HTR-8/SVneo (cell line): ENCODE measurements at places on chromosomes 11 and 22.
A peak's percentile ranks its signal among the peaks of the same experiment; 100 is the strongest.

- peak; percentile 45 for DNase-seq
Observed at GRCh38 chr11:13183094-13183825, 94.3 kb upstream of the BMAL1 start.

DNA sequence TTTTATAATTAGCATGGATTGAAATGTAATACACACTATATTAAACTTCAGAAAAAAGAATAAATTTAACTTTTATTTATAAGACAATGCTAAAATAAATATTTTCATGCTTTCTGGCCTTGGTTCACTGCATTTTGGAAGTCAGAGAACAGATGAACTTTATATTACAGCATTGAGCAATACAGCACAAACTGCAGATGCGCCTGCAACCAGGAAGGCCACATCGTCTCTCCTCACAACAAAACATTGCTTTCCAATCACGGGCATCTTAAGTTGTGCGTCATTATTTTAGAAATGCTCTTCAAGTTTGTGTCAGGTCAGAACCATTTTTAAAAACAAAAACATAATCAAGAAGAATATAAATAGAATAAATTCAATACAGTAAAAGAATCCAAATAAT, 89.3 kb upstream of the CEP126 start:
- DNase-seq: no peak

- DNase-seq: no peak
Observed at GRCh38 chr22:37225481-37225880, 13.2 kb upstream of the SSTR3 start.

DNA sequence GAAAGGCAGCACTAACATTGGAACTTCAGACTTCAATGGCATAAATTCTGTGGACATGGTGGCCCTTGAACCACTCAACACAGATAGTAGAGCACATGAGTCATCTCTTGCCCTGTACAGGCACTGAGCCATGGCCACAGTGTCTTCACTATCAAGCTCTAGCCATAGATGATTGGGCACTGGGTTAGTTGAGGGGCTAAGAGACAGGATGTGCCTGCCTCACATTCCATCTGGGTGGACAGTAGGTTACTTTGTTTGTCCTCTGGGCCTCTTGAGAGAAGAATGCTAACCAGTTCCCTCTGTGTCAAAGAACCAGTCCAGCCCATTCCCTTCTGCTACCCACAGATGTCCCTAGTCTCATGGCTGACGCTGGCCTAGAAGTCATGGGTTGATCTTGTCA, 39.8 kb downstream of the OR6Q1 start:
- no peak for DNase-seq

GRCh38 chr22:27086080-27087044, 429.0 kb downstream of the MIAT start:
- DNase-seq: no peak

GRCh38 chr11:24705474-24705873, 208.6 kb downstream of the LUZP2 start:
- DNase-seq: no peak

DNA sequence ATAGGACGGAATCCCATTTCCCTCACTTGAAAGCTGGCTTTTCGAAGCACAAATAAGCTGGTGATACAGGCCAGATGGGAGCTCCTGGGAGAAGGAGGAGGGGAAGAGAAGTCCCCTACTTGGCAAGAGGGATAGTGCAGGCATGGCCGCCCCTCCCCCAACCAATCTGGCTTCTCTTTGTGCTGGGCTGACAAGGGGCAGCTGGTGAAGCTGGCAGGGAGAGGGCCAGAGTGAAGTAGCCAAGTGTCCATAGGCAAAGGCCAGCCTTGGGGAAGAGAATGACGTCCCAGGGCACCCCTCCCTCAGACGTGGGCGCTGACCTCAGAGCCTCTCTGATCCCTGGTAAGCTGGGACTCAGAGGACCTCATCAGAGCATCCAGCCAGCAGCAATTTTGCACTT, 78.7 kb upstream of the GRAMD1B start:
- DNase-seq: no peak

- DNase-seq: no peak
Observed at GRCh38 chr11:132439711-132440255, 1069.4 kb downstream of the NTM start.

GRCh38 chr11:105612771-105613170, 2.9 kb downstream of the GRIA4 start:
- DNase-seq: no peak

GRCh38 chr22:42180349-42180842, 49.8 kb upstream of the CYP2D6 start:
- DNase-seq: no peak

DNA sequence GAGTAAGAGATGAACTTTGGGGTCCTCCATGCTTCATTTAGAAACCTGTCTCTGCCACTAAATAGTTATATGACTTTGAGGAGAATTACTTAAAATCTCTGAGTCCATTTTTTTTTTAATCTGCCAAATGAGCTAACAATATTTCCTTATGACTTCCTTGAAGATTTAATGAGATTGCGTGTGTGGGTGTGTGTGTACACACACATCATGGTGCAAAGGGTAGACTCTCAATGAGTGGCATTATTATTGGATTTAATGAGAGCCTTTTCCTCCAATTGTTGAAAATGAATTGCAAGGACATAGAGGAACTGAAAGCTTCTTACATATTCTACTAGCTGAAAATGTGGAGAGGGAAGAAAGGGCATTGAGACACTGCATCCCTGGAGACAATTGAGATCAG, 573.5 kb upstream of the LUZP2 start:
- no peak for DNase-seq

DNA sequence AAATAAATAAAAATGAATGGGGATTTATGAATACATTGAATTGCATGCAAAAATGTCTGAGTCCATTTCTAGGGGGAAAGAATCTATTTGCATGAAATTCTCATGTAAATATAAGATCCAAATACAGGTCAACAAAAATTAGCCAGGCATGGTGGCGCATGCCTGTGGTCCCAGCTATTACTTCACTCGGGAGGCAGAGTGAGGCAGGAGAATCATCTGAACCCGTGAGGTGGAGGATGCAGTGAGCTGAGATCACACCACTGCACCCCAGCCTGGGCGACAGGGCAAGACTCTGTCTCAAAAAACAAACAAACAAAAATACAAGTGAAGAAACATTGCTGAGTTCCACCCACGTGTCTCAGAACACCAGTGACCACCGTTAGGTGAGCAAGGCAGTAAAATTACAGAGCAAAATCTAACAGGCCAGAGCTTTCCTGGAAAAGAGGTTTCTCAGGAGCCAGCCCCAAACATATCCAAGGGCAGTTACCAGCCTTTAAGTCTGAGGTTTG, 17.3 kb downstream of the PACSIN2 start:
- no peak for DNase-seq

DNA sequence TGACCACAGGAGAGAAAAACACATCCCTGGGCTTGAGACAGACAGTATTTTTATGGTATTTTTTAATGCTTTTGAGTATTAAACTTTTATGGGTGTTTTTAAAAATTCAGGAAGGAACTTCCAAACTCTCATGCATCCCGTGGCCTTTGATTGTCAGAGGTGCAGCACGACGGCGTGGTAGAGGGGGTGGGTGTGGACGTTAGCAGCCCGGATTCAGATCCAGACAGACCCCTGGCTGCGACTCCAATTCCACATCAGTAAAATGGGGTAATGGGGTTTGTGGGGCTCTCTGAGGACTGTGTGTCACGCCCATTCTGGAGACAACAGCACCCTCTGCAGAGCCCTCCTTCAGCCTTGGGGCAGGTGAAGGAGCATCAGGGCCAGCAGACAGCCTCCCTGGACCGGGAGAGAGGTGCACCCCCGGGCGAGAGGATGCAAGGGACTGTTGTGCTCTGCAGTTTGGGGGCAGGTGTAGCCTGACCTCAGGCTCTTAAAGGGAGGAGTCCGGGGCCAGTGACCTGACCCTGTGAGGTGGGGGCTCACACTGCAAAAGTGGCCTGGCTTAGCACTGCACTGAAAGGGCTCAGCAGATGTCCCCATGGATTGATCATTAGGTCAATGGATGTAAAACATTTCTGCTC, 1024.3 kb downstream of the TBC1D22A start:
- no peak for DNase-seq

- no peak for DNase-seq
Observed at GRCh38 chr11:59883597-59883996, 5.0 kb downstream of the OOSP3 start.

GRCh38 chr11:46120346-46121300, 631 bp downstream of the PHF21A start:
- peak; percentile 24 for DNase-seq

- DNase-seq: peak; percentile 35
Observed at GRCh38 chr11:23112987-23113886, 253.0 kb upstream of the CCDC179 start.

GRCh38 chr11:35214226-35214770, 75.3 kb downstream of the CD44 start:
- DNase-seq: no peak

DNA sequence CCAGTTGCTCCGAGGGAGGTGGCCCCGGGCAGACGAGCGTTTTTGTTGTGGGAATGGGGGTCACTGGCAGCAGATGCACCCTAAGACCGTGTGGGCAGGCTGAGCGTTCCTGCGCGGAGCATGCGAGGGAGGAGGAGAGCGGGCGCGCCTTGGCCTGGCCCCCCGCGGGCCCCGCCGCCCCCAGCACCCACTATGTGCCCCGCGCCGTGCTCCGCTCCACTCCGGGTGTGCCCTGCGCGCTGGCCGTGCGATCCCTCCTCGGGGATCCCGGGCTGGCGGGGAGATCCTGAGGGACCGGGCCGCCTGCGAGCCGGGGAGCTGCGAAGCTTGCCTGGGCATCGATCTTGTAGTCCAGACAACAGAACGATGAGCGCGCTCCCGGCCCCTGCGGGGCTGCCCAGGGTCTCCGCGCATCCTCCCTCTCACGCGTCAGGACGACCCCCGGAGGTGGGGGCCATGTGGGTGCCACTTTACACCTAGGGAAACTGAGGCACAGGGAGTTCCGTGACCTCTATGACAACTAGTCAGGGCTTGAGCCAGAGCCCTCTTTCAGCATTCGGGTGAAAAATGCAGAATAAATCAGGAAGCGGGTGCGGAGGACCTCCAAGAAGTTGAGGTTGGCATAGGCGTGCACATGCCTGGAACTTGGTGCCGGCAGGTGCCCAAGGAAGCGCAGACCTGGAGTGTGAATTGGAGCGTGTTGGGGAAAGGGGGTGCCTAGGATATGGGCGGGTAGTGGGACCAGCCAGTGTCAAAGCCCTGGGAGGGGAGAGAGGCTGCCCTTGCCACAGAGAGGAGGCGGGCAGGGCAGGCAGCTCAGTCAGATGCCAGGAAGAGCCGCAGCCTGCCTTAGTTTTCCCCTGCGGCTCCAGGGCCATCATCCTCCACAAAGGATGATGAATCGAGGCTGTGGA, 1.3 kb upstream of the KMT5B start:
- DNase-seq: peak; percentile 34

GRCh38 chr22:19118329-19118880, 3.8 kb downstream of the DGCR2 start:
- DNase-seq: no peak

- no peak for DNase-seq
Observed at GRCh38 chr11:86249307-86250098, 5.0 kb downstream of the EED start.

GRCh38 chr11:2269601-2270321, 627 bp downstream of the ASCL2 start:
- no peak for DNase-seq

DNA sequence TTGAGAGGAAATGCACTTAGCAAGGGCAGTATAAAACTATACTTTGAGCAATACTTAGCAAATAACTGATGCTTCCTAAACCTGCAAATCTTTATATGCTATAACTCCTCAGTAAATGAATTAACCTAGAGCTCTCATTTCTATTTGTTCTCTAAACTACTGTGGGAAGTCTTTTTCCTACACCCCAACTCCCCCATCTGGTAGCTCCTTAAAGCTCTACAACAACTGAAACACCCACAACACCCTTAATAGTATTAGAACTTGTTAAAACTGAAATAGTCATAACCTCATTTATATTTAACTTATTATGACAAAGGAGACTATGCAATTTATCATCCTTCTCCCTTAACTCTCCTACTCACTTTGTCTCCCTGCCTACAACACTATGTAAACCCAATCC, 43.4 kb downstream of the GUCY1A2 start:
- DNase-seq: no peak

DNA sequence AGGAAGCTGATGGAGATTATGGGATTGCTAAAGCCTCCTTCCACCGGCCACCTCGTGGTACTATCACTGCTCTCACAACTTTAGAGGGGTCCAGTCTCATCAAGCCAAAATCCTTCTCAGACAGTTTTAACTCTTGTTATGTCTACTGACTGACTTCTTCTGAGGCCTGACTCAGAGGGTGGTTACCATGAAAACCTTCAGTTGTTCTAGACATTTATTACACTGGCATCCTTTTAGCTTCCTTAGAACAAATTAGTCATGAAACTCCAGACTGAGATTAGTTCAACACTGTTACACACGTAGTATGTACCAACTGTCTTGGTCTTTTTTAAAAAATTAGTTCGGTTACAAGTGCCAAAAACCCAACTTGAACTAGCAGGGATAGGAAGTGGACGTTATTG, 7.5 kb downstream of the DIXDC1 start:
- no peak for DNase-seq

DNA sequence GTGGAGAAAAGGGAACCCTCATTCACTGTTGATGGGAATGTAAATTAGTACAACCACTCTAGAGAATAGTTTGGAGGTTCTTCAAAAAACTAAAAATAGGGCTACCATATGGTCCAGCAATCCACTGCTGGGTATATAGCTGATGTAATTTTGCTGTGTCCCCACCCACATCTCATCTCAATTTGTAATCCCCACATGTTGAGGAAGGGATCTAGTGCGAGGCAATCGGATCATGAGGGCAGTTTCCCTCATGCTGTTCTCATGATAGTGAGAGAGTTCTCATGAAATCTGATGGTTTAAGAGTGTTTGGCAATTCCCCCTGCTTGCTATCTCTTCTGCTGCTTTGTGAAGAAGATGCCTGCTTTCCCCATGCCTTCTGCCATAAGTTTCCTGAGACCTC, 17.1 kb upstream of the OR52M1 start:
- no peak for DNase-seq

DNA sequence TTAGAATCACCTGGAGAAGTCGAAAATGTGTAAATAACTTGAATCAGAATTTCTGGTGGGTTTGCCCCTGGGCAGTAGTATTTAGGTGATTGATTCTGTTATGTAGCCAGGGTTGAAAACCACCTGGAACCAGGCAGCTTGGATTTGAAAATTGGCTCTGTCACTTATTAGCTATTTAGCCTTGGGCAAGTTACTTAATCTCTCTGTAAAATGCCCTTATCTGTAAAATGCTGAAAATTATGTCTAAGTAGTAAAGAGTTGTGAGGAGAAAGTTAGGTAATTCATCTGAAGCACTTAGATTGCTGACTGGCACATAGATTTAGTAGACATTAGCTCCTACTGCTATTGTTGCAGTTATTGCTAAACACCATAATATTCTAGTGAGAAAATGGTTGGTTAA, 49.3 kb downstream of the PPME1 start:
- DNase-seq: no peak
